ENCODE measurements at places on chromosomes 6 and 20.

DNA sequence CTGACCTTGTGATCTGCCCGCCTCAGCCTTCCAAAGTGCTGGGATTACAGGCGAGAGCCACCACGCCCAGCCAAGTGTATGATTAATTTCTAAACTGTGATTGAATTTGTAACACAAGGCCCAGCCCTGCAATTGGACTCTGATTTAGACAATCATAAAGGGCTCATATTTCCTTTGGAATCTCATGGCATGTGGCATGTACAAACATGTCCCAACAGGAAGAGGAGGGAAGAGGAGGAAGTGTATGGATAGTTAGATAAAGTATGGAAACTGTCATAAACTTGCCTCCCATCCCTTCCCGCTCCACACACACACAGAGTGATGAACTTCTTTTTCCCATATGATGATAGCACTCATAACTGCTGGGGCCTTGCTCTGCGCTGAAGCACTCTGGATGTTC is 27.2 kb upstream of the QKI start:
- no peak for DNase-seq

DNA sequence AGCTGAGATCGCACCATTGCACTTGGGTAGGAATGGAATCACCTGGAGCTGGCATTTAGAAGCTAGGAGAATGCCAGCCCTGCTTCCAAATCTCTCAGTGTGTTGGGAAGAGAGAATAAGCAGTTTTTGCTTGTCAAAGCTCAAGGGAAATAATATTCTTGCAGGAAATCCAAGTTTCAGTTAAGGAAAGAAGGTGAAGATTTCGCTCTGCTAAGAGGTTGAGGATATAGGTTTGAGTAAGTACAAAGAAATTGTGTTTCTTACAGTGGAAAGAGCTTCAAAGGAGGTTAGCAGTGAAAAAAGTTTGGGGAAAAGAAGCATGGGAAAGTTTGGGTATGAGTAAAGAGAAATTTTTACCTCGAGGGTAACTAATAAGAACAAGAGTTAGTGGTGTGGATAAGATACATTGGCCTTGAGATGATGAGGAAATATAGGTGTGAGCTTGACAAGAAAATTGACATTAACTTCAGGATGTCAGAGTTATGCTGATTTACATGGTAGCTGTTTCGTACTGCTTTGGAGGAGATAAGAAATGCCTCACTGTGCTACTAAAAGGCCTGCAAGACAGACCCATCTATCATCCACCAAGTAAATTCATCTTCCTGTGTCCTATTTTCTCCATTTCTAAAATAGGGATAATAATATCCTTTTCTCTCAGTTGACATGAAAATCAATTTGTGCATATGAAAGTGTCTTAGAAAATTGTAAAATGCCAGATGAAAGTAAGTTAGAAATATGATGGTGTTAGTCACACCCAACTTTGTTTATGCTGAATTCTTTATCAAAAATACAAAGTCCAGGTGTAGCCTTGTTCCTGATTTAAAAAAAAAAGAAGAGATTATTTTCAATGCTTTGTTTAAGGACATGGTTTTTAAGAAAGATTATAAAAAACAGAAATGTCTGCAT is 12.8 kb upstream of the HINT3 start:
- DNase-seq = no peak

- DNase-seq = no peak
Observed at GRCh38 chr20:39706184-39706663, 744.1 kb downstream of the DHX35 start.

DNA sequence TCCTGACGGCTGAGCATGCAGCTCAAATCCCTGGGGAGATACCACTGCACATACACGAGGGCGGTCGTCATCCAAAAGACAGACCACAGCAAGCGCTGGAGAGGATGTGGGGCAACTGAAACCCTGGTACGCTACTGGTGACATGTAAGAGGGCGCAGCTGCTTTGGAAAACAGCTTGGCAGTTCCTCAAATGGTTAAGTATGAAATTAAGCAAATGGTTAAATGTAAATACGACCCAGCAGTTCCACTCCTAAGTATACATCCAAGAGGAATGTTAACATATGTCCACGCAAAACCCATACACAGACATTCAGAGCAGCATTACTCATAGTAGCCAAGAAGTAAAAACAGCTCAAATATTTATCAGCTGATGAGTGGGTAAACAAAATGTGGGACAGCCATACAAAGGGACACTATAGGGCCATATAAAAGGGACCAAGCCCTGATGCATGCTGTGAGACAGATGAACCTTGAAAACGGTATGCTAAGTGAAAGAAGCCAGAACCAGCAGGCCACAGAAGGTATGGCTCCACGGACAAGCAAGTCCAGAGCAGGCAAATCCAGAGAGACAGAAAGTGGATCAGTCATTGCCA is 38.5 kb downstream of the RIPOR3 start:
- DNase-seq = no peak

- DNase-seq = no peak
Observed at GRCh38 chr6:137494988-137495702, 951 bp upstream of the OLIG3 start.

DNA sequence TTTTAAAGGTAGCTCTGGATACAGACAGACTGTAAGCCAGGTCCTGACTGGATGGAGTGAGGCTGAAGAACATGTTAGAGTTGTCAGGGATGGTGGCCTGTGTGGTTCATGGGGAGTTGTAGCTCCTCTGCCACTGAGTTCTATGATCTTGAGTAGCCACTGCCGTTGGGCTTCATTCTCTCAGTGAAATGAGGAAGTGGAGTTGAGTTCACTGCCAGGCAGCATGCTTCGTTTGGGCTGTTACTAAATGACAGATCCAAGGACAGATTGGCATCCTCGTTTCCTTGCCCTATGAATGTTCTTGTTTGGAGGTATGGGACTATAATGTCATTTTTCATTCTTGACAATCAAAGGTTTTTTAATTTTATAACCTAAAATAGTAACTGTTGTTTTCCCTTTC is 37.2 kb downstream of the SCAND1 start:
- no peak for DNase-seq

- no peak for DNase-seq
Observed at GRCh38 chr6:62528894-62529526, 243.0 kb upstream of the KHDRBS2 start.

DNA sequence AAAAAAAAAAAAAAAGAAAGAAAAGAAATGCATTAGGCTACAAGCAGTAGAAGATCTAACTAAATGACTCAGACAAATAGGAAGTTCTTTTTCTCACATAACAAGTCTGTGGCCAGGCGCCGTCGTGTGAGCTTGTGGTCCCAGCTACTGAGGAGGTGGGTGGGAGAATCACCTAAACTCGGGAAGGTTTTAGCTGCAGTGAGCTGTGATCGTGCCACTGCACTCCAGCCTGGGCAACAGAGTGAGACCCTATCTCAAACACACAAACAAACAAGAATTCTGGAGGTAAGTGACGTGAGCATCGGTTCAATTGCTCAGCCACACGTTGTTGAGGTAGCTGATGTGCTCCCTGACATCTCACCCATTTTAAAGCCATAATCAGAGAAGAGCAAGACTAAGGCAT is 37.9 kb upstream of the SLC23A2 start:
- no peak for DNase-seq

GRCh38 chr6:134240665-134241431 is 77.1 kb downstream of the SGK1 start:
- DNase-seq = no peak

- no peak for DNase-seq
Observed at GRCh38 chr6:76230711-76231110, 158.2 kb upstream of the IMPG1 start.

DNA sequence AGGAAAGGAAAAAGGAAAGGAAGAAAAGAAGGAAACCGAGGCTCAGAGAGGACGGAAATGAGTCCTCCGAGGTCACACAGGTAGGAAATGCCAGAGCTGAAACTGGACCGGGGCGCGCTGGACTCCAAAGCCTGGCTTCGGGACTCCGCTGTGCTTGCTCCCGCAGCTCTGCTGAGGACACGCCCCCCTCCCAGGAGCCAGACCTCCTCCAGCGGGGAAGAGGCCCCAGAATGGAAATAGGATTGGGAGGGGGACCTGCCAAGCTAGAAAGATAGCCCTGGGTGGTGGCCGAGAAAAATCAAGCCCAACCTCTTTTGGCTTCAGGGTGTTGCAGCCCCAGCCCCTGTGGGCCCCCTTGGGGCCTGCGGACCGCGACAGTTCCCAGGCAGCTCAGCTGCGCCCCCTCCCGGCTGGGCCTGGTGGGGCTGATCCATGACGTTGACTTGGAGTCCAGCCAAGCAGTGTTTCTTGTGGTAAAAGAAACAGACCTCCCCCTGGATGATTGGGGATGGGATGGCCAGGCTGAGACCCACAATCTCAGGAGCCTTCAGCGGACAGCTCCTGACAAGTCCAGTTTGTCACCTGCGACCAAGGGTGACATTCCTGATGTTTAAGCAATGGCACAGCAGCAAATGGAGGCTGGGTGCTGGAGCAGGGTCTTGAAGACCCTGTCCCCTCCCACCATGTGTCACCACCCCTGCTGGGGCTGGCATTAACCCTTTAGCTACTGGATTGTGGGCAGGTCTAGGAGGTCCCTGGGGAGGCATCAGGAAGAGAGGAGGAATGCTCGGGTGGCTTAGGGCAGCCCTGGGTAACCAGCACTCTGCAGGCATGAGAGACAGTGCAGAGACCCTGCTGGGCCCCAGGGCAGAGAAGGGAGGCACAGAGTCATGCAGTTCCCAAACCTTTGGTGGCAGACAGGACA is 55.4 kb downstream of the RIPOR3 start:
- DNase-seq = no peak

DNA sequence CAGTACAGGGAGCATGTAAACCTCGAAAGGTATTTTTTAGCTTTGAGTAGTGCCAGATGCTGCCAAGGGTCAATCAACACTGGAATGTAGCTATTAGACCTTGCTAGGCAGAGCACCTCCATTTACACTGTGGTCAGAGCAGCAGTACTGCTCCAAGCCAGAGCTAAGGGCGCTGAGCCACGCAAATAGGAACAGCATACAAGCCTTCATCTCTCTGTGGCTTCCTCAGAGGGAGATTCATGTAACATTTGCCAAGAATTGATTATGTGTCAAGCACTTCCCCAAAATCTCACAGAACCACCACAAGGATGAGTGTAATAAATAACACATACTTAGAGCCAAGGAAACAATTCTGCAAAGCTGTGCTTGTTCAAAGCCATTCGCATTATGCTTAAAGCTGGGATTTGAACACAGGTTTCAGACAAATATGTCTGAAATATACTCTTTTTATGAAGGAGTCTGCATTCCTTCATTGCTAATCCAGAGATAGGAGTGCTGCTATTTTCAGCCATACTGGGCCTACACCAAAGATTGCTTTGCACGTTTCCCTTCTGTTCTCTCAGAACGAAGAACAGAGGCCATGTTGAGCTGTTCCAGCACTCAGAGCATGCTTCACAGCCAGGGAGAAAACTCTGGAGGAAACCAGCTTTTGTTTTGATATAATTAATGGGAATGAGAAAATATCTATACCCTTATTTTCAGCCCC is 97.7 kb downstream of the SLC16A10 start:
- no peak for DNase-seq

GRCh38 chr20:19095762-19096161 is 116.7 kb upstream of the SLC24A3 start:
- no peak for DNase-seq

DNA sequence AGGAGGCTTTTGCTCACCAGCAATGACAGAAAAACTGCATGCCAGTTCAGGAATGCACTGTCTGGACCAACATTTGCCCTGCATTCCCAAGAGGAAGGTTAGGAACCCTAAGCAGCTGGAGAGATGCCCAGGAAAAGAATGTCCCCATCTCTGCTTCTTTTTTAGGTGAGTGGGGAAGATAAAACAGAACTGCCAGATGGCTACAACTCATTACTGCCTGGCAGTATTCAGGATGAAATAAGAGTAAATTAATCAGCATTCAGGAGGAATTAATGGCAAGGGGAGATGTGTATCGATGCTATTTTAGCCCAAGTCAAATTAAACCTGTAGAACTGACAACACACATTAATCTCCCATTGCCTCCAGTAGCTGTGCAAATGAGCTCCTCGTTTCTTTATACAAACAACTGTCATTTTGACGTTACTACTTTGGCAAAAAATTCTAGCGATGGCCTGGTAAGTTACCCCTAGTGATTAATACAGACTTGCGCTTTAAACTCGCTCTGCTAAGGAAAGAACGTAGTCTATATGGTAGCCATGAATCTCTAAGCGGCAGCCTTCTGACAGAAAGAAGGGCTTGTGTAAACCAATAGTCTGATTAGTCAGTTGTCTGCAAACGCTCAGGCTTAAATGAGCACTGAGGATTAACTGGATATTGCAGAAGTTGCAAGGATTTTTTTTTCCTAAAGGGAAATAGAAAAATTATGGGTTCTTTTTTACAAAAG is 16.7 kb upstream of the SMLR1 start:
- no peak for DNase-seq

- DNase-seq = no peak
Observed at GRCh38 chr6:69349771-69350170, 447.0 kb downstream of the LMBRD1 start.

DNA sequence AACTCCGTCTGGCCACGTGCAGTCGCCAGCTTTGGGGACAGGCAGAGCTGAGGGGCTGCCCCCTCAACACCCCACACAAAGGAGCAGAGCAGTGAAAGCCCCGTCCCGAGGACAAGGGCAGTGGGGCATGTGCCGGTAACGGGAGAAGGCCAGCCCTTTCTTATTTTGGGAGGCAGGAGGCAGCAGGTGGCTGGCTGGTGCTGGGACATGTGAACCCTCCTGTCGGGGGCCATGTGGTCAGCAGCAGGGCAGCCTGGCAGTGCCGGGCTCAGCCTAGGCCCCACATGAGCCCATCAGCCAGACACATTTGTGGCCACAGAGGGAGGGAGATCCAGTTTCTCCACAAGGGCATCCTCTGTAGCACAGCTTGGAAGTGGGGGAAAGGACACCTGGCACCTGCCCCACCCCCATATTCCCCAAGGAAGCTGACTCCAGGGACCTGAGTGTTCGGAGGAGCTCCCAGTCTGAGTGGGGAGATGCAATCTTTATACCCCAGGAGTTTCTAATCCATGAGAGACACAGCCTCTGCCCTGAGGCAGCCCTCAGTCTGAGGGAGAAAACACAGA is 137.6 kb downstream of the MRPL14 start:
- DNase-seq = no peak

- DNase-seq = no peak
Observed at GRCh38 chr20:46438156-46438750, 31.8 kb upstream of the ELMO2 start.

GRCh38 chr6:126516411-126516810 is 176.5 kb downstream of the CENPW start:
- DNase-seq = no peak

DNA sequence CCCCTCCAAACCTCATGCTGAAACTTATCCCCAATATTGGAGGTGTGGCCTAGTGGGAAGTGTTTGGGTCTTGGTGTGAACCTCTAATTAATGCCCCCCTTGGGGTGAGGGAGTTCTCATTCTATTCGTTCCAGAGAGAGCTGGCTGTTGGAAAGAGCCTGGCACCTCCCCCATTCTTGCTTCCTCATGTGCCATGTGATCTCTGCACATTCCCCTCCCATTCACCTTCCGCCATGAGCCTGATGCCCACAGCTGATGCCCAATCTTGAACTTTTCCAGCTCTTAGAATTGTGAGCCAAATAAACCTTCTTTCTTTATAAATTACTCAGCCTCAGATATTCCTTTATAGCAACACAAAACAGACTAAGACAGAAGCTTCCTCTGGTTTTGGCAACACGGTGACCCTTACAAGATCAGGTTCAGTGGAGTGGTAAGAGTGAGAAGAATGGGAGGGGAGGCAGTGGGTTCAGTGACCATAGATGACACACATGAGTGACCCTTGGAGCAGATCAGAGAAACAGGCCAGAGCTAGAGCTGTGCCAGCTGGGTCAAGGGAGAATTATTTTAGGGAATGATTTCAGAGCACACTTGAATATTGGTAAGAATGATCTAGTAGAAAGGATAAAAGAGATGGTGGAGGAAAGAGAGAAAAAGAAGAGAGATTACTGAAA is 176.4 kb downstream of the LY86 start:
- no peak for DNase-seq

Measured in BJ (cell line).